ENCODE measurements at places on chromosomes 11 and 22.

GRCh38 chr22:29331213-29331612 is 15.7 kb upstream of the RASL10A start:
- no peak for DNase-seq

- DNase-seq: no peak
Measured at GRCh38 chr11:102384419-102385079, 37.5 kb downstream of the BIRC2 start.

DNA sequence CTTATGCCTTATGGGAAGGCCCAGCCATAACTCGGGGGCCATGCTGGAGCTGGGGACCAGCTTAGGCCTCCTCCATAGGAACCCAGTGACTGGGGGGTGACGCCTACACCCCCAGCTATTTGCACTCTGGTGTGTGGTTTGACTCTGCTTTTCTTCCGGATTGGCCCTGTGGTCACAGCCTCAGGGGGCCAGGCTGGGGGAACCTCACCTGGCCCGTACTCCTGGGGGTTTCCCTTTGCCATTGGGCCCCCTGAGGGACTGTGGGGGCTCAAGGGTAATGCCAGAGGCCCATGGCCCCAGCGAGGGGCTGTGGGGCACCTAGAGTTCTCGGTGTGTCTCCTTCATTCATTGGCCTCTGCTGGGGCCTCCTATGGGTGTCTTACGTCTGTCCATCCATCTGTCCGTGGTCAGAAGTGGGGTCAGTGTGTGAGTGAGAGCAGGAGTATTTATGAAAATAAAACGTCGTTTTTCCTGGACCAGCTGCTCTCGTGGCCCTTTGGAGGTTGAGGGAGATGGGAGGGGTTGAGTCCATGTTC is 6.3 kb upstream of the SH3BP1 start:
- no peak for DNase-seq

DNA sequence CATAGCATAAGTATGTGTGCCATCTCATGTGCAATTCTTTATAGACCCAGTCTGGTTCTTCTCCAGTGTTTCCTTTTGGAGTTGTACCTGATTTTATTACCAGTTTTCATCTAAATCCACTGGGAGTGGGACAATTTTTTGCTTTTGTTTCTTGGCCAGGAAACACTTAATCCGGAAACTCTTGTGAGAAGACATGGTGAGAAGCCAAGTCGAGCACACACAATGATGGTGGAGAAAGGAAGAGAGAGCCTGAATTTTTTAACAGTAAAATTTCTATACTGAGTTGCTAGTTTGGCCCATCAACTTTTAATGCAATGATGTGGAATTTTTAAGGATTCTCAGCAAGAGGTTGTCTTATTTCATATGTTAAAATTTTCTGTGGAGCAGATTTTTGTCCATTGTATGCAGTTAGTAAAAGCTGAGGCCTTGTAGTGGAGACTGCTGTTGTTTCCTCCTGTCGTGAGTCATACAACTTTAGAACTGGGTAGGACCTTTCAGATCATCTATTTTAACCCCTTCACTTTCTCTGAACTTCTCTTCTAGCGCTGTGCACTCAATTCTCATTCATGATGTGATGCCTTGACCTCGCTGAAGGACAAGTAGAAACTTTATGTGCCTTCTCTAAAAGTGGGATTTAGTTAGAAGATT is 17.1 kb downstream of the FAR1 start:
- no peak for DNase-seq

GRCh38 chr11:46906609-46907041 is 11.7 kb downstream of the LRP4 start:
- no peak for DNase-seq

DNA sequence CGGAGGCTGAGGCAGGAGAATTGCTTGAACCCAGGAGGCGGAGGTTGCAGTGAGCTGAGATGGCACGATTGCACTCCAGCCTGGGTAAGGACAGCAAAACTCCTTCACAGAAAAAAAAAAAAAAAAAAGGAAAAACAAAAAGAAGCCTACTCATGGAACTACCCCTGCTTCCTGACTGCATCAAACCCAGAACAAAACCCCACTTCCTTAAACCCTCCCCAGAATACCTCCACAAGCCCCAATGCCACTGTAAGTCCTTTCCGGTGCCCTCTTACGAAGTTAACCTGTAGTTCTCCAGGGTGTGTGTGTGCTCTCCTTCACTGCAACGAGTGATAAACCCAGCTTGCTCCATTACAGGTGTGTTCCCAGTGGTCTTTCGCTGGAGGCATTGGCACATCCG is 8.6 kb upstream of the TOLLIP start:
- DNase-seq: no peak

GRCh38 chr22:32916025-32916424 is 114.5 kb downstream of the TIMP3 start:
- DNase-seq: no peak
